ENCODE measurements at places on chromosomes 12 and 14. TPM values are rescaled to one million over a fixed set of nuclear protein-coding genes. Genes with fewer than 3 reads are reported as not detected.

DNA sequence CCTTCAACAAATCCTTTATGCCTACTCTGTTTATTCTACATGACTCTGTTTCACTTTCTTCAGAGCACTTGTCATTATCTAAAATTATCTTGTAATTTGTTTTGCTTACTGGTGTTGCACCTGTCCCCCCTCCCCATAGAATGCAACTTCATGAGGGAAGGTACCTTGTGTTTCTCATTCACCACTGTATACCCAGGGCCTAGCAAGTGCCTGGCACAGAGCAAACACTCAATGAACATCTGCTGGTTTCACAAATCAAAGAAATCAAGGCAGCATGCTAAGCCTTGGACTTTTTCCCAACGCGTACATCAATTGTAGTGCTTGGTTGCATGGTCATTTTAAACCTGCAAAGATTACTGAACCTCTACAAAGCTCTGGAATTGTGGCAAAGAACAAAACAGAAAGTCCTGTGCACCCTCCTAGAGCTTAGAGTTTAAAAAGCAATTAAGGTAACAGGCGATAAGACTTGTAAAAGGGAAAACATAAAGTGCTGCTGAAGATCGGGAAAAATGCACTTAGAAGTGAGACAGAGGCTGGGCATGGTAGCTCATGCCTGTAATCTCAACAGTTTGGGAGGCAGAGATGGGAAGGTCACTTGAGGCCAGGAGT, 479.1 kb downstream of the MED13L start:
- no peak for DNase-seq
- H3K4me3 ChIP-seq, result no peak overlapping the region
- H3K4me1 ChIP-seq, result no peaks in the 10 kb centered on the region
- H3K36me3 ChIP-seq, result no peaks in the 10 kb centered on the region
- no peak overlapping the region for H3K27ac ChIP-seq
- H3K27me3 ChIP-seq, result no peaks in the 10 kb centered on the region

DNA sequence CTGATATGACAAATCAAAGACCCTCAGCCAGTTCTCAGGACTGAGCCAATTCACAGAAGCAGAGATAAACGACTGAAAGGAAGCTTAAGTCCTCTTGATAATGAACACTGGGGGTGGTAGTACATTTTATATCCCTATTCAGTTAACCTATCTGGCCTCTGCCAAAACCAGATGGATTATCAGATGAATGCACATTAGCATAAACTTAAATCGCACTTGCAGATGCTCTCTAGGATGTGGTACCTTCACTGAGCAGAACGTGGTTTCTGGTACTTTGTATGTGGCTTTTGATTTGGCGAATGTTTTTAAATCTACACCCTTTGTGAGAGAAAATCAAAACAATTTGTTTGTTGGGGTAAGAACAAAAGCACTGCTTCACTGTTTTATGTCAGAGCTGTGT, 21.1 kb upstream of the TAS2R14 start:
- H3K4me3 ChIP-seq, result no peak overlapping the region
- no peaks in the 10 kb centered on the region for H3K27me3 ChIP-seq
- DNase-seq, result no peak
- no peaks in the 10 kb centered on the region for H3K36me3 ChIP-seq
- peaks cover 14% of the 10 kb centered on the region for H3K4me1 ChIP-seq

DNA sequence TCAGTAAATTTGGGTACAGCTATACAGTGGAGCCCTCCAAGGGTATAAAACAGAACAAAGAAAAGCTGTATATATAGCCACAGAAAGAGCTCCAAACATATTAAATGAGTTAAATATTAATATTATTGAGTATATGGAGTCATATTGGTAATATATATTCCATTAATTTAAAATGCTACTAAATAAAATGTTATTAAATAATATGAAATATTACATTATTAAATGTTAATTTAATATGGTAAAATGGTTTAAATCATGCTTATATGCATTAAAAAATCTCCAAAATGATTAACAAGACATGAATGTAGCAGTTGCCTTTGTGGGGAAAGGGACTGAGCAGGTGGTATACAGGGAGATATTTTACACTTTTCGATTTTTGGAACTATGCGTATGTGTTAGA, 164.0 kb downstream of the PELI2 start:
- no peaks in the 10 kb centered on the region for H3K4me1 ChIP-seq
- no peak for DNase-seq
- no peak overlapping the region for H3K4me3 ChIP-seq
- no peaks in the 10 kb centered on the region for H3K36me3 ChIP-seq
- H3K27me3 ChIP-seq, result no peaks in the 10 kb centered on the region

GRCh38 chr12:93664573-93665138, 12.5 kb upstream of the CRADD start:
- no peaks in the 10 kb centered on the region for H3K27me3 ChIP-seq
- H3K4me3 ChIP-seq, result no peak overlapping the region
- no peak for DNase-seq
- H3K27ac ChIP-seq, result no peak overlapping the region
- no peaks in the 10 kb centered on the region for H3K36me3 ChIP-seq

DNA sequence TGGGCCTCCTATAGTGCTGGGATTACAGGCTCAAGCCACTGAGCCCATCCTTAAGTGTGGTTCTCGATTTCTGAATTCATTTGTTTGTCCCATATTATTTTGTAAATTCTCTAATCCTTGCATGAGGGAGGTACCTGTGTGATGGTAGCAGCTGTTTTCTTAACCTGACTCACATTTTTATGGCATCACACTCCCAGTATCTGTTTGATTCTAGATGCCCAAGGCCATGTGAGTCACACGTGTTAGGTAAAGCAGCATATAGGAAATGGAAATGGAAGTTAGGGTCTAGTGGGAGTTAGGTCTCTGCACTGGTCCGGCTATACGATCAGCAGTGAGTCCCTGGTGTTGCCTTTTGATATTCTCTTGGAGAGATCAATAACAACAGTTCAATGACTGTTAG, 198.1 kb downstream of the ERC1 start:
- no peaks in the 10 kb centered on the region for H3K36me3 ChIP-seq
- no peak overlapping the region for H3K27ac ChIP-seq
- DNase-seq, result no peak
- H3K27me3 ChIP-seq, result no peaks in the 10 kb centered on the region
- H3K4me3 ChIP-seq, result no peak overlapping the region

- no peak overlapping the region for H3K27ac ChIP-seq
- H3K4me3 ChIP-seq, result no peak overlapping the region
- no peak for DNase-seq
- no peaks in the 10 kb centered on the region for H3K27me3 ChIP-seq
Observed at GRCh38 chr12:21144309-21144708, 13.3 kb downstream of the SLCO1B1 start.

DNA sequence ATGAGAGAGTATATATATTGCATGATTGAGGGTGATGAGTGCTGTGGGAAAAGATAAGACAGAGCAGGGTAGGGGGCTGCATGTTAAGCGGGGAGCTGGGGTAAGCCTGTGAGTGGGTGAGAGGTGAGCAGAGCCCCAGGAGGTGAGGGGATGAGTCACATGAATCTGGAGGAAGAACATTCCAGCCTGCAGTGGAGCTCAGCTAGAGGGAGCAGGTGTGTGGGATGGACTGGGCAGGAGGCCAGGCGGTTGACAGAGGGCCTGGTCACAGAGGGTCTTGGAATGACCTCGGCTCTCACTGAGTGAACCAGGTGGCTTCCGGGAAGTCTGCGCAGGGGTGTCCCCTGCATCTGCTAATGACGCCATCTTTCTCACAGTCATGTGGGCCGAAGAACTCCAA, 44.4 kb downstream of the GIT2 start:
- peak; percentile 86 for DNase-seq
- H3K36me3 ChIP-seq, result peaks cover 22% of the 10 kb centered on the region
- H3K4me3 ChIP-seq, result peak overlapping the region; percentile 0
- H3K27ac ChIP-seq, result peak overlapping the region; percentile 0
- H3K4me1 ChIP-seq, result peaks cover 31% of the 10 kb centered on the region

DNA sequence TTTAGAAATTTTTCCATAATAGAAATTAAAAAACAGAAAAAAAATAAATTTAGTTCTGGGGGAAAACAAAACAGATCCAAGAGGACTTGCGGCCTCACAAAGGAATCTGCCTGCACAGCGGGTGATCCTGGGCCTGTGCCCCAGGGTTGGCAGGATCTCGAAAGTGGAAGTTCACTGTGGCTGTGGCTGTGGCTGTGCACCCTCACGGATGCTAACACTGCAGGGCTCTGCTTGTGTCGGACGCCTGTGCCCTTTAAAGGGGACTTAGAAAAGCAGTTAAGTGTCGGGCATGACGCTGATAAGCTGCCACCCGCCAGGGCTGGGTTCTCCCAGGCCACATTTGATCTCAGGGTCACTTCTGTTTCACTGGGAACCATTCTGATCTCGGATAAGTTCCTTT, 209.1 kb downstream of the TTC7B start:
- H3K4me3 ChIP-seq, result no peak overlapping the region
- no peaks in the 10 kb centered on the region for H3K4me1 ChIP-seq
- no peaks in the 10 kb centered on the region for H3K36me3 ChIP-seq
- H3K27ac ChIP-seq, result no peak overlapping the region
- DNase-seq, result no peak

GRCh38 chr12:119385659-119386058, 51.1 kb downstream of the CCDC60 start:
- no peaks in the 10 kb centered on the region for H3K4me1 ChIP-seq
- H3K4me3 ChIP-seq, result no peak overlapping the region

DNA sequence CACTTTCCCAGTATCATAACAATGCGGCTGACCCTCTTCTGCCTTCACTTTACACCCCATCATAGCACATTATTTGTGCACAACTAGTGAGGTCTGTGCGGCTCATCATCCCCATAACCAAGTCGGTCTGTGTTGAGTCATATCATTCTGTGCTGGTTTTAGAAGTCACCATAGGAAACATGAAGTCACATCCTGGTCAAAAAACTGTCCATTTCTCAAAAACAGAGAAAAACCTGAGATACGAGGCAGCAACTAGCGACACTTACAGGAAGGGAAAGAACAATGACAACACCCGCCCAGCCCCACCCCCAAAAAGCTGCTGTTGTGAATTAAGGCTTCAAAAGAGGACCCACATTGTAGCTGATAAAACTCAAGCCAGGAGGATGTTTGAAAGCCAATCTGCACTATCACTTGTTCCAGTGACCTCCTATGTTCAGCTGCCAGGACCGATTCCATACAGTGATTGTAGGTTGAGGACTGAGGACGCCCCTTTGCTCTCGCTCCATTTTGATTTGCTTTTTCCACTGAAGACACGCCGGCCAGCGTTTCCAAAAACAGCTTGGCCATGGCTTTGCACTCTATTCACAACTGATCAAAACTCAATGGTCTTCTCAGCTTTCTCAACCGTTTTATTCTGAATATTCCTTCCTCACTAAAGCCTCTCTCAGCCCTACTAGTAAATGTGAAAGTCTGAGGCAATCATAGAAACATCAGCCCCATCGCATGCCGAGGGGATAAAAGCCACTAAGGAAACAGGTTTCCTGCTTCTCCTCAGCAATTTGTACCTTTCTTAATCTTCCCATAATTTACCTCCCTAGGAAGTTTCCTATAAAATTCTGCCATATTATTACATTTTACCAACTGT, 87.5 kb downstream of the DUSP16 start:
- H3K27ac ChIP-seq, result no peak overlapping the region
- no peaks in the 10 kb centered on the region for H3K4me1 ChIP-seq
- H3K36me3 ChIP-seq, result peaks cover 9% of the 10 kb centered on the region
- no peaks in the 10 kb centered on the region for H3K27me3 ChIP-seq

CLEC2A gene
- not detected for total RNA-seq

NDUFA12 gene
- total RNA-seq, result 165 TPM

B3GNT4 gene
- total RNA-seq, result 0.47 TPM

PNMA1 gene
- total RNA-seq, result 37.2 TPM

CD27 gene
- total RNA-seq, result not detected

LGMN gene
- total RNA-seq, result 64.9 TPM

RERG gene
- total RNA-seq, result 6.0 TPM

IKZF4 gene
- 7.3 TPM for total RNA-seq

GPR132 gene
- 1.4 TPM for total RNA-seq

USP15 gene
- total RNA-seq, result 66.1 TPM

GPR65 gene
- total RNA-seq, result 0.09 TPM

SPTLC2 gene
- total RNA-seq, result 45.9 TPM

LHX5 gene
- not detected for total RNA-seq

DDX23 gene
- 89.6 TPM for total RNA-seq

CLEC14A gene
- not detected for total RNA-seq

KRT5 gene
- 0.32 TPM for total RNA-seq
